Fibroblast of skin of back (primary cell): ENCODE measurements at places on chromosomes 7 and 10.

DNA sequence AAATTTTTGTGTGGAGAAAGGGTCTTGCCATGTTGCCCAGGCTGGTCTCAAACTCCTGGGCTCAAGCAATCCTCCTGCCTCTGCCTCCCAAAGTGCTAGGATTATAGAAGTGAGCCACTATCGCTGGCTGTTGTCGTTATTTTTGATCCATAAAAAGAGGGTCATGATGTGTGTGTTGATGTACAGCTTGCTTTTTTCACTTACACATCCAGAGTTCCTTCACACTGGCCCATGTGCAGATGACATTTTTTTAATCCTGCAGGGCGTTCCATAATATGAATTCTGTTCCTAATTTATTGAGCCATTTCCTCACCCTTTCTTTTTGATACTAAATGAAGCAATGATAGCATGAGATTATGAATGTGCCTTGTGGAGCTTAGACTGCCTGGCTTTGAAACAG, 40.8 kb downstream of the GRK5 start:
- DNase-seq = no peak

DNA sequence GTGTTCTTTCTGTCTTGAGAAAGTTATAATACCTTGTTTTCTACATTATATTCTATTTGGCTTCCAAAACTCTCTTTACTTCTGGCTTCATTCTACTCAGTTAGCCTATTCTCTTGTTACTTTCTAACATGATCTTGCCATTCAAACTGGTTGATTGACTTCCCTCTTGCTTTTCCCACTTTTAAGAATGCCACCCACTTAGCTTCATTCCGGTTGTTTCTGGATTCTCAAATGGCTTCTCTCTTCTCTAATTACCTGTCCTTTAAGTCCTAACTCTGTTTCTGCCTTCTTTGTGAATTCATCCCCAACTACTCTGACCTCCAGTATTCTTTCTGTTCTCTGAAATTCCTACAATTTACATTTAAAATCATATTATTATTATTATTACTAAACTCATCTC, 52.0 kb downstream of the ANKIB1 start:
- DNase-seq = no peak

DNA sequence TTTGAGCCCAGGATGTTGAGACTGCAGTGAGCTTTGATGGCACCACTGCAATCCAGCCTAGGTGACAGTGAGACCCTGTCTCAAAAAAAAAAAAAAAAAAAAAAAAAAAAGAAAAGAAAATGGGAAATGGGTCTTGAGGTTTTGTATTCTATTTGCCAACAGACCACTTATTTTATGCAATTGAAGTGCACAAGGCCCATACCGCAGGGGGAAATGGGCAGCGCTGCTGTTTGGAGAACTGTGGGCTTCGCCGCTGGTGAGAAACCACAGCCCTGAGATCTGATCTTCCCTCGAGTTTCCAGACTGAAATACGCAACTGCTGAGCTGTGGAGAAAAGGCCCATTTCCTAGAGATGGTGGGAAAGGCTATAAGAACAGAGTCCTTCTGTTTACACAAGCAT, 512.0 kb downstream of the TCERG1L start:
- DNase-seq = no peak

DNA sequence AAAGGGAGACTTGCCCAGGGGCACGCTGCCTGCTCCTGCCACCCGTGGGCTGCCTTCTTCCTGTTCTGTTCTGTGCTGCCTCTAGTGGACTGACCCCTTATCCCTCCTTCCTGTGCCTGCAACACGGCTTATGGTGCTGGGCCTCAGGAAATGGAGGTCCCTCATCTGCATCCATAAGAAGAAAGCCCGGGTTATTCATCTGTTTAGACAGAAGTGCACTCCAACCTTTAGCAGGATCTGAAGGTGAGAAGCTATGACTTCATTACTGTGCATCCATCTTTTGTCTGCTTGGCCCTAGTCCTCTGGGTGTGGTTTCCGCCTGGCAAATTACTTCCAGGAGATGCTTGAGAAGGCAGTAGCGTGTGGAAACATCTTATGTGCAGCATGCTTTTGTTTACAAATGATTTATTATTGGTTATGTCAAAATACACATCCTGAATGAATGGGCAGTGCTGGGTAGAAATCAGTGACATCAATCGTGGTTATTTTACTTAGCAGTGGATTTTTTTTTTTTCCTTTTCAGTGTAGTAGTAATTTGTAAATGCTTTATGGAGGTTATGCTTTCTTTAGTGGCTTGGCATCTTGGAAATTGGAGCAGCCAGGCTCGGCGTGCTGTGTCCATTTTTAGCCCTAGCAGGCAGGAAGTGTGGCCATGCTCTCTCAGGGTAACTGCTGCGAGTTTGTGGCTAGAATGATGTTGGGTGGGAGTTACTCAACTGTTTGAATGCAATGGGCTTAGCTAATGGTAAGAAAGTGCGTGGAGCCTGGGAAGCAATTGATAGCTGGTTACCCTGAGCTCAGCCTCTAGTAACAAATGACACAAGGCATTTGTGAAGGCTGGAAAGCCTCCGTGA, 12.7 kb downstream of the PTPRE start:
- DNase-seq = no peak

GRCh38 chr10:31151301-31151700, 119.6 kb upstream of the ZNF438 start:
- DNase-seq = no peak

DNA sequence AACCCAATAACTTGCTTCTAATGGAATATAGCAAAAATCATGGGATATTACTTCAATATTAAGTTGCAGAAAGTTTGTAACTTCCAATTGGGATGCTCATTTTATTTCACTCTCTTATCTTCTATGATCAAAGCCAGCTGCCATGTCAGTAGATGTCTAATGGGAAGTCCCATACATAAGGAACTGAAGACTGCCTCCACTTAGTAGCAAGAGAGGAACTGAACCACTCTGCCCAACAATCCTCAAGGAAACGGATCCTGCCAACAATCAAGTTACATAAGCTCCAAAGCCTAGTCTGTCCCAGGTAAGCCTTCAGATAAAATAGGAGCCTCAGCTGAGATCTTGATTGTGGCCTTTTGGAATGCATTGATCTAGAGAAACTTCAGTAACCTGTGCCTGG, 431.5 kb upstream of the PCDH15 start:
- DNase-seq = no peak

GRCh38 chr7:98998821-98999725, 120.7 kb downstream of the TRRAP start:
- no peak for DNase-seq

GRCh38 chr7:6121141-6121540, 90.0 kb downstream of the ANKRD61 start:
- peak; percentile 38 for DNase-seq

DNA sequence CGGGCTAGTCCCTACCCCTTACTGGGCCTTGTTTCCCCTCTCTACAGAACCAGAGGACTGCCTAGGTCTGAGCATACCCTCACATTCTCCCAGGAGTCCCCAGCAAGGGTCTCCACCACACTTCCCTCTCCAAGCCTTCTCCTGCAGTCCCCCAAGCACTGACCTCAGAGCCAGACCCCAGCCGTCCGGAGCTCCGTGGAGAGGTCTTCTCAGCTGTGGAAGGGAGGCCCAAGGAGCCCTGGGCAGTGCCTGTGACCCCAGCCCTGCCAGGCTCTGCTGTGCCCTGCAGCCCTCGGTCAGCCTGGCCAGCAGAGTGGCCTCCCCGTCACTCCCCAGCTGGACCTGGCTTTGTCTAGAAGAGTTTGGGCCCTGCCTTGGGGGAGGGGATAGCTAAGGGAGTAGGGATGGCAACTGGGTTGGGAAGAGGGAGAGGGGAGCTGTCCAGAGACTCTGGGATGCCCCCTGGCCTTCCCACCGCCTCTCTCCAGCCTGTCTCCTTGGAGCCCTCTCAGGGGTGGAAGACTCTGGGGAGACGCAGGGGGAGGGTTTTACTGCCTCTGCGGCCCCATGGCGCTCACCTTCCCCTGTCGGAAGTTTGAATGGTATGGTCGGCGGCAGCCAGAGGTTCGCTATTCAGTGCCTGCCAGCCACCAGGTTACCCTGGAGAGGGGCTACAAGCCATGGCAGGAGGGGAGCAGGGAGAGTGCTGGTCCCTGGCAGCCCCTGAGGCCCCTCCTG, at the start of gene C10orf105:
C10orf105 (minus strand) TSS at position 315 of the 738 bp plus-strand sequence. CDS start 3,441 bp downstream, outside the sequence.
- no peak for DNase-seq

DNA sequence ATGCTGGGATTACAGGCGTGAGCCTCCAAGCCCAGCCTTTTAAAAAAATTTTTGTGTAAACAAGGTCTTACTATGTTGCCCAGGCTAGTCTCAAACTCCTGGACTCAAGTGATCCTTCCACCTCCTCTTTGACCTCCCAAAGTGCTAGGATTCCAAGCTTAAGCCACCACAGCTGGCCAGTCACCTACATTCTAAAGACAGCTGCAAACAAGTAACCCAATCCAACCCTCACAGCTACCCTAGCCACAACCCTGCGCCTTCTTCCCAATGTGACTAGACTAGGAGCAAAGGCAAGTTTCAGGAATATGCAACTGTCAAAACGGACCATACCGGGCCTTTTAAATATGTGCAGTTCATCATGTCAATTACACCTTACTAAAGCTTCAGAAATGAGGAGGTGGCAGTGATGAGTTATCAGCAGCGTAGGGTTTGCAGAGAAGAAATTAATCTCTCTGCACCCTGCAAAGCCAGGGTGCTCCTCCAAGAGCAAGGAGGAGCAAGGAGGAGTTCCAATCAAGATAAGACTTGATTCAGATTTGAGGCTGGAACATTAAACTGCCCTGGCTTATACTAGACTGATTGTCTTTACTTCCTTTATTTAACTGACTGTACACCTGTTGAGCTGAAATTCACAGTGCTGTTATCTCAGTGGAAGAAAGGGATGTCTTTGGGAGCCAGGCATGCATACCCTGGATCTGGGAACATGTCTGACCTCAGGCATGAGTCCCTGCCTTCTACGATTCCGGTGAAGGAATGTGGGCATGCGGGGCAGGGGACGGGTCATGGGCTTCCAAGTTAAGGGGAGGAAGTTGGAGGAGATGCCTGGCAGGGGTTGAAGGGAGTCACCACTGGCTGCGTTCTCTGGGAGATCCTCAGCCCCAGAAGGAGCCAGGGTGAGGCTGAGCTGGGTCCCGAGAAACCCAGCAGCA, 15.5 kb upstream of the TMEM120A start:
- no peak for DNase-seq

DNA sequence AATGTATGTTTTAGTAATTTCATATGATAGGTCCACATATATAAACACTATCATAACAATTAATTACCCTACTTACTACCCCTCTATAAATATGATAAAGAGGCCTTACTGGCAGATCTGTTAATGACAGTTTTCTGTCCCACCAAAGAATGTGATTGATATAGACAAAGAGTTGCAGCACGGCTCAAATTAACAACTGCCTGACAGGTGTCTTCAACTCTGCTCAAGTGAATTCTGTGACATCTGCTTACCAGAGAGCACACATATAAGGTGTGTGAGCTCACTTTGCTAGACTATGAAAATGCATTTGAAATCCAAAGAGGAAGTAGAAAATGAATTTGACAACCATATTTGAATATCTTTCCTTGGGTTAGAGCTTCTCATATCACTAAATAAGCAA, 36.6 kb downstream of the CACNA2D1 start:
- DNase-seq = peak; percentile 17

- no peak for DNase-seq
Measured at GRCh38 chr10:15990535-15991129, 130.3 kb upstream of the MINDY3 start.

- no peak for DNase-seq
Measured at GRCh38 chr7:31071645-31072029, 19.5 kb downstream of the ADCYAP1R1 start.

- peak; percentile 33 for DNase-seq
Measured at GRCh38 chr7:142168746-142169145, 57.2 kb downstream of the MGAM2 start.

DNA sequence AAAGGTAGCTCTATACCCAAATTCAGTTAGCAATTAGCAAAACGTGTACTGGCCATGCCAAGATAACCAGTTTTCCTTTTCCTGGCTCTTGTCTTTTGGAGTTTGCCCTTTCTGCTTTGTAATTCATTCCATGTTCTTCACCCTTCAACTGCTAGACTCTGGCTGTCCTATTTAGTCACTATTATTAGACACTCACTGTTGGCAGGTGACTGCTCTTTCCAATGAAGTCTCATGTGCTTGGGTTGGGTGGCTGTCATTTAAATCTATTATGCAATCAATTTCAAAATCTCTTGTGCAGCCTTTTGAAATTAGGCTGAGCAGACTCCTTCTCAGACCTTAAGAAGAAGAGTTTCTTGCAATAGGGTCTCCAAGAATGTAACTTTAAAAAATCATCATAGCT, 266.5 kb downstream of the GPR158 start:
- DNase-seq = no peak

- DNase-seq = no peak
Measured at GRCh38 chr7:99992330-99993038, 16.7 kb upstream of the AZGP1 start.

DNA sequence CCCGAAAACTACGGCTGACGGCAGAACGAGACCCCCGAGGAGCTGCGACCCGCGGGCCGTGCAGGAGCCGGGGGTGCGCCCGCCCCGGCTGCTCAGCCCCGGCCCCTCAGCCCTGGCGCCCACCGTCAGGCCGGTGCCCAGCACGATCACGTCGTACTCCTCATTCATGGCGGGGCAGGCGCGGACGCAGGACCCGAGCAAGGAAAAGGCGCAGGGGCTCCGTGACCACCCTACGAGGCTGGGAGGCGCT, 218 bp downstream of the GDI2 start:
- DNase-seq = no peak

DNA sequence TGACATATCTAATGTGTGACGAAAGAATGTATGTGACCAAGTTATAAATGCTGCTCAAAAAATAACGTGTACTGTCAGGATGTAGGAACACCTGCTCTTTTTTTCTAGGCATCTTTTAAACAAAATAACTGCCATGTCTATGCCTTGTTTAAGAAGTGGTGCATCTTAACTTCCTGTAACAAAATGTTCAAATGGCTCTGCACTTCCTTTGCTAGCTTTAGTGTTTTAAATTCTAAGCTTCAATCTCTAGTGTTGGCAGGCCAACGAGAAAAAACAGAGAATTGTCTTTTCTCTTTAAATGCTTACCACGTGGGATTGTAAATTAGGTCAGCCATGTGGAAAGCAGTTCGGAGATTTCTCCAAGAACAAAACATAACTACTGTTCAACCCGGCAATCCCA, 14.6 kb upstream of the PDSS1 start:
- DNase-seq = no peak

GRCh38 chr7:114760477-114760876, 161.4 kb upstream of the MDFIC start:
- no peak for DNase-seq

- DNase-seq = peak; percentile 11
Measured at GRCh38 chr10:102919246-102919959, 1.3 kb downstream of the CNNM2 start.

- peak; percentile 21 for DNase-seq
Measured at GRCh38 chr7:20651960-20652544, 36.6 kb downstream of the ABCB5 start.

- DNase-seq = no peak
Measured at GRCh38 chr10:26637521-26638275, 59.8 kb upstream of the PDSS1 start.
